ENCODE measurements at places on chromosomes 12 and 14. TPM values are rescaled to one million over a fixed set of nuclear protein-coding genes. Genes with fewer than 3 reads are reported as not detected.

- peak; percentile 62 for DNase-seq
- no peak overlapping the region for H3K27ac ChIP-seq
- H3K27me3 ChIP-seq: no peaks in the 10 kb centered on the region
- H3K4me3 ChIP-seq: no peak overlapping the region
Observed at GRCh38 chr12:38159591-38160317, 156.8 kb upstream of the ALG10B start.

DNA sequence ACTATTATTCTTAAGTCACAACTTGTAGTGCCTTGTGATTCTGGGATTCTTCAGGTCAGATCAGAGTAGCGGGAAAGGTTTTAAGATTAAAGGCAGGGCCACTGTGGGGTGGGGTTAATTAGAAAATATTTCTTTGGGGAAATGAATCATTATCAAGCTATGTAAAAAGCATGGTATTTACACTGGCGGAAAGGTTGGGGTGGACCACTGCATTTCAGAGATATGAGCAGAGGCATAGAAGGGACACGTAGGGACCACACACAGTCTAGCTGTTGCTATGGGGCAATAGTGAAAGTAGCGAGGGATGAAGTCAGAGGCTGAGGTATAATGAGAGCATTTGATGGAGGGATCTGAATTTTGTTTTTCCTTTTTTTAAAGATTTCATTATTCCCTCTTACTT is 31.7 kb upstream of the KCNH3 start:
- H3K4me1 ChIP-seq: no peaks in the 10 kb centered on the region
- no peak overlapping the region for H3K4me3 ChIP-seq
- no peaks in the 10 kb centered on the region for H3K27me3 ChIP-seq
- H3K27ac ChIP-seq: no peak overlapping the region

GRCh38 chr14:67773844-67774377 is 42.5 kb downstream of the ZFYVE26 start:
- no peaks in the 10 kb centered on the region for H3K4me1 ChIP-seq
- H3K27me3 ChIP-seq: no peaks in the 10 kb centered on the region
- H3K36me3 ChIP-seq: peaks cover 96% of the 10 kb centered on the region
- DNase-seq: no peak
- no peak overlapping the region for H3K27ac ChIP-seq

GRCh38 chr12:113049976-113050742 is 6.4 kb upstream of the DTX1 start:
- peaks cover 50% of the 10 kb centered on the region for H3K4me1 ChIP-seq
- H3K27ac ChIP-seq: no peak overlapping the region
- no peak overlapping the region for H3K4me3 ChIP-seq
- H3K27me3 ChIP-seq: no peaks in the 10 kb centered on the region
- H3K36me3 ChIP-seq: no peaks in the 10 kb centered on the region

DNA sequence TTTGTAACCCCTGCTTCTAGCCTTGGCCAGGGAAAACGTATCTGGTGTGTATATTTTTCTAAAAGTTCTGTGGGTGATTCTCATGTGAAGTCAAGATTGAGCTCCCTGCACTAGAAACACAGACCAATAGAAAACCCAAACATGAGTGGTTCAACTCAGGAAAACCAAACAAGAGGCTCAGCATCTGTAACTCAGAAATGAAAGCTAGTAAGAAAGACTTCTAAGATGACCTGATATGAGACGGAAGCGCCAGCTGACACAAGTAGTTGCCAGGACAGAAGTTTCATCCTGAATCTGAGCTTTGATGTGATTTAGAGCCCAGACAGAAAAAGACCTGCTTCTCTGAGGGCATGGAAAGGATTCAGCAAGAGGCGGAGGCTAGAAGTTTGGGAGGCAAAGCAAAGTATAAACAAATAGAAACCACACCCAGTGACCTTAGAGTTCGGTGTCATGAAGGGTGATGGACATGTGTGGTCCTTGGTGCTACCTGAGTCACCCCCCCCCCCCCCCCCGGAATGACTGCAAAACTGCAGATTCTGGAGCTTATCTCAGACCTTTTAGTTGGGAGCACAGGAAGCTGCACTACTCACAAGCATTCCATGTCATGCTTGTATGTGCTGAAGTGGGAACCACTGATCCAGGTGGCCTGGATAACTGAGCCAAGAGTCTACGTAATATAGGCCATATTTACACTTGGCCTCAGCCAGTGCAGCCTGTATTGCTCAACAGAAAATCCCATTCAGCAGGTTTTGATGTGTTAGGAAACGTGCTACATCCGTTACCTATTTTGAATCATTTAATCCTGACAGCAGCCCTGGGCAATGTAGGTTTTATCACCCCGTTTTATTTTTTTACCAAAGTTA is 191.3 kb downstream of the ANO6 start:
- H3K4me3 ChIP-seq: no peak overlapping the region
- no peak overlapping the region for H3K27ac ChIP-seq

ZNF605 gene
- total RNA-seq: 13.4 TPM

- H3K36me3 ChIP-seq: no peaks in the 10 kb centered on the region
- H3K27ac ChIP-seq: no peak overlapping the region
- H3K27me3 ChIP-seq: no peaks in the 10 kb centered on the region
- H3K4me1 ChIP-seq: peaks cover 12% of the 10 kb centered on the region
Observed at GRCh38 chr14:75578786-75579337, 442 bp downstream of the FLVCR2 start.
